Colonic mucosa (tissue), 4 donors: ENCODE measurements at places on chromosomes 2 and 18. TPM values are rescaled to one million over a fixed set of nuclear protein-coding genes. Genes with fewer than 3 reads are reported as not detected.

WIPF1 gene
- total RNA-seq, result 21.4 TPM

RAX gene
- not detected for total RNA-seq

TCF7L1 gene
- 0.99 TPM for total RNA-seq

REG1B gene
- total RNA-seq, result 10.2 TPM

SPATA3 gene
- total RNA-seq, result not detected

CERKL gene
- total RNA-seq, result 0.20 TPM

COLEC11 gene
- total RNA-seq, result 0.47 TPM

SCG2 gene
- 2.9 TPM for total RNA-seq

C1QL2 gene
- not detected for total RNA-seq

FNDC4 gene
- total RNA-seq, result 0.64 TPM

GREB1 gene
- total RNA-seq, result 1.1 TPM

GNLY gene
- 4.7 TPM for total RNA-seq

KCNK3 gene
- total RNA-seq, result 1.5 TPM

SERPINB2 gene
- total RNA-seq, result not detected

MEP1B gene
- total RNA-seq, result 1.8 TPM

AMER3 gene
- total RNA-seq, result 0.56 TPM

SCN7A gene
- 1.2 TPM for total RNA-seq

DTNA gene
- 1.3 TPM for total RNA-seq

EPB41L3 gene
- total RNA-seq, result 78.0 TPM

FAM237A gene
- not detected for total RNA-seq

MPP4 gene
- total RNA-seq, result not detected
